ENCODE measurements at places on chromosomes 7 and 10.

DNA sequence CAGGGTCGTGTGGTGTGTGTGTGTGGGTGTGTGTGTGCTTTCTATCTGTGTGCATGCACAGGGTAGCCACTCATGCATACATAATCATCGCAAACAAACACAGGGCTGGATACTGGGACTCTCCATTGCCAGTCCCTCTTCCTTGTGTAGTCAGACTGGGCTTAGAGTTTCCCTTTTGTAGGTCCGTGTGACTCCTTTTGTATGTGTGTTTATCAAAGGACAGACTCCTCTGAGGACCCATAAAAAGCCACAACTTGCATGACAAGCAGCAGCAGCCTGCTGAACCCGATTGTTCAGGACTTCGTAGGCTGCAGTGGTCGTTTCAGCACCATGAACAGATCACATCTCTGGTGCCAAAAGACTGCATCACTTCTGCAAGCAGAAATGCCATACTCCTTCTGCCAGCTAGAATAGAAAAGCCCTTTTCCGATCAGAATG, 895 bp downstream of the VSTM2A start:
- DNase-seq = no peak

GRCh38 chr10:106360870-106361269, 803.6 kb downstream of the SORCS1 start:
- DNase-seq = no peak

GRCh38 chr7:140375892-140376730, 22.2 kb downstream of the SLC37A3 start:
- no peak for DNase-seq

- DNase-seq = no peak
Measured at GRCh38 chr10:11204351-11204942, 186.8 kb downstream of the CELF2 start.

DNA sequence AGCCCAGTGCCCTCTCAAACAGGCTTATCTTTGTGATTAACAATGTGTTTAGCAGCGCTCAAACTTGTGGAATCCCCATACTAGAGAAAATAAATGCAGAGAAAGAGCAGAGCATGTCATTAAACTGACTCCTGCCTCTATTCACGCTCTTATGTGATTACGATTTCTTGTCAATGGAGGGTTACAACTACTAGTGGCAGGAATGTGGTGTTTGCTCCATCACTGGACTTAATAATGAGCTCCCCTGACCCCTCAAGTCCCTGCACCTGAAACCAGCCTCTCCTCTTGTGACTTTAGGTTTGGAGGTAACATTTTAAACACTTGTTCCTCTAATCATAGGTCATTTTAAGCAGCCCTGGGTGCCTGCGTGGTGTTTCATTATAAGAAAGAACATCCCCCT, 121.9 kb downstream of the PLPP4 start:
- DNase-seq = no peak

DNA sequence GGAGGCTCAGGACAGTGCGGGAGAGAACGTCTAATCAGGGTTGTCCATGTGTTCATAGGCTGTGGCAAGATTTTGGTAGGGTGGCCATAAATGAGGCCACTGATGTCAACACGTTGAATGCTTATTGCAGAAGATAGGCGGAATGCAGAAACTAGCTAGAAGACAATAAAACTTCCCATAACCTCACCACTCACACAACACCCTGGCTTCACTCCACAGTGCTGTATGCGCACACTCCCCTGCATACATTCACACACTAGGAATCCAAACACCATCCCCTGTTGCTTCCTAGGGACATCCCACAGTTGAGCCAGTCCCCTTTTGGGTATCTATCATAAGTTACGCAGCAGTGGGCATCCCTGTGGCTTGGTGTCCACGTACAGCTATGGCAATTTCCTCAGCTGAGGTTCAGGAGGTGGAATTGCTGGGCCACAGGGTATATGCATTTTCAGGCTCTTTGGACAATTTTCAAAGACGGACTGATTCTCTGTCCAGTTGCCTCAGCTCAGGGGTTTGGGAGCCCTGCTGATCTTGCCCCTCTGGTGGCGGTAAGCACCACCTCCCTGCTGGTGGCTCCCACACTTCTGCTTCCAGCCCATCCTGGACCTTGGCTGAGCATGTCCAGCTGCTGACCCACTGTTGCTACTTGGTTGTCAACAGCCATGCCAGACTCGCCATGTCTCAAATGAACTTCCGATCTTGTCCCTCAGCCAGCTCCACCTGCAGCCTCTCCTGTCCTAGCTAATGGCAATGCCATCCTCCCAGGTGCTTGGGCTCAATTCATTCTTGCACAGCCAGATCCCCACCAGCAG, 36.4 kb downstream of the CDH23 start:
- DNase-seq = no peak

GRCh38 chr7:130063036-130063435, 7.3 kb upstream of the KLHDC10 start:
- no peak for DNase-seq

- no peak for DNase-seq
Measured at GRCh38 chr7:106283831-106284713, 711 bp downstream of the NAMPT start.

DNA sequence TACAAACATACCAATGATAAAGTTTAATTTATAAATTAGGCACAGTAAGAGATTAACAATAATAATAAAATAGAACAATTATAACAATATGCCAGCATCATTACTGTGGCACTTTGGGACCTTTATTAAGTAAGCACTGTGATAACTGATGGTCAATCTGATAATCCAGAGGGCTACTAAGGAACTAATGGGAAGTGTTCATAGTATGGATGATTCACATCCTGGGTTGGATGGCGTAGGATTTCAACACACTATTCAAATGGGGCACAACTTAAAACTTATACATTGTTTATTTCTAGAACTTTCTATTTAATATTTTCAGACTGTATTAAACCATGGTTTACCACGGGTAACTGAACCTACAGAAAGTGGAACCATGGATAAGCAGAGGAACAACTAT, 90.8 kb downstream of the KIF20B start:
- no peak for DNase-seq

- DNase-seq = no peak
Measured at GRCh38 chr7:98618786-98619185, 1.7 kb downstream of the NPTX2 start.

- DNase-seq = no peak
Measured at GRCh38 chr10:126921974-126922525, 16.8 kb downstream of the DOCK1 start.

DNA sequence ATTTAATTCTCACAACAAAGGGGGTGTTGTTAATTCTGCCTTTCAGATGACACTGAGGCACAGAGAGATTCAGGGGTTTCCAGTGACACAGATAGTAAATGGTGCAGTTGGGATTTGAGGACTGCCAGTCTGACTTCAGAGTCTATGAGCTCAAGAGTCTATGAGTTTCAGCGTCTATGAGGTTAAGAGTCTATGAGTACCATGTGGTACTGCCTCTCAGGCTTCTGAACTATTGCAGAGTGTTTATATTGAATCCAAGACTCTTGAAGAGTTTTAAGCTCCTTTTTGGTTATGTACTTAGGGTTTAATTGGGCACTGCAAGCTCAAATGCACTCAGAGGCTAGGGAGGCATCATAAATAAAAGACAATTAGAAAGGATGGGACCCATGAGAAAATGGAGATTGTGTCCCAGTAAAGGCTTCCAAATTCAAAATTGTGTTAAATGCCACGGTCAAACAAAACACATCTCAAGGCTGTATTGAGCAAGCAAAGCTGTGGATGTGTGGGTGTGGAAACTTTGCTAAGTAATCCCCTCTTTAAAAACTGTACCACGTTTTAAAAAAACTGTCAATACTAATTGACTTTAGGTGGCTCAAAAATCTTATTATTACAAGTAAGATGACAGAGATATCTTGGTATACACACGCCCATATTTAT, 123.9 kb upstream of the FAM171A1 start:
- DNase-seq = no peak

GRCh38 chr7:128904381-128905197, 5.9 kb downstream of the KCP start:
- DNase-seq = no peak

DNA sequence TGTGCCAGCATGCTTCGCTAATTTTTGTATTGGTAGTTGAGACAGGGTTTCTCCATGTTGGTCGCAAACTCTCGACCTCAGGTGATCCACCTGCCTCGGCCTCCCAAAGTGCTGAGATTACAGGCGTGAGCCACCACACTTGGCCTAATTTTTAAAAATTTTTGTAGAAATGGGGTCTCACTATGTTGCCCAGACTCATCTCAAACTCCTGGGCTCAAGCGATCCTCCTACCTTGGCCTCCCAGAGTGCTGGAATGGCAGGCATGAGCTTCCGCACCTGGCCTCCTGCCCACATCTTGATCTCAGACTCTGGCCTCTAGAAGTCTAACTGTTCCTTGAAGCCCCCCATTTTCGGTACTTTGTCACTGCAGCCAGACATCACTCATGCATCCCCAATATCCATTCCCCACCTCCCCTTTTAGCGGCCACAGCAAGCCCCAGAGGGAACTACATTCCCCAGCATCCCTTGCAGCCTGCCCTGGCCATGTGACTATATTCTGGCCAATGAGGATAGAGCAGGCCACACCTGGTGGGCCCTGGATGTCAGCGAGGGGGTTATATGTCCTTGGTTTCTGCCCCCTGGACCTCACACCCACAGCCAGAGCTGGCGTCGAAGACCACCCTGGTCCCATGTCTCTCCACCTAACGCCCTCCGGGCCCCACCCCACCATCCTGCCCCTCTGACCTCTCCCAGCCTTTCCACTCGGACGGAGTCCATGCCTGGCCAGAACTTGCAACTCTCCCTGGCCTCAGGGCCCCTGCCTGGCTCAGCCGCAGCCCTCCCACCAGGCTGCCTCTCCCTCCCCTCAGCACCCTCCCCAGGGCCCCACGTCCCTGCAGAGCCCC, 33.8 kb downstream of the MICALL2 start:
- no peak for DNase-seq

DNA sequence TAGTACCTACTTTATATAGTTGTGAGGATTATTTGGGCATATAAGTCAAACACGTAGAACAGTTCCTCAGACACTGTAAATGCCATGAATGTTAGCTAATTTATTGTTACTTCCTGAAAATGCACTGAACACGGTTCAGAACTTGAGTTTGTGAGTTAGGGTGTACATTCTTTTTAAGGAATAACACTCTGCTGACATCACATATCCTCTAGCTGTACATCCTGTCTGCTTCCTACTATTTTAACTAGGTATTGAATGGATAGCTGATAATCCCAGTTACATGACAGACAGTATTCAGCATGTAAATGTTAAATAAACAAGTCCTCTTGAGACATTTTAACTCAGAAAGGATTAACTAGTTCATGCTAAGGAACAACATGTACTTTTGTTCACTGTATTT, 16.0 kb downstream of the SAMD8 start:
- DNase-seq = no peak

- no peak for DNase-seq
Measured at GRCh38 chr10:71150796-71151195, 61.6 kb upstream of the UNC5B start.

- DNase-seq = no peak
Measured at GRCh38 chr7:142720172-142720773, 29.0 kb upstream of the PRSS1 start.

DNA sequence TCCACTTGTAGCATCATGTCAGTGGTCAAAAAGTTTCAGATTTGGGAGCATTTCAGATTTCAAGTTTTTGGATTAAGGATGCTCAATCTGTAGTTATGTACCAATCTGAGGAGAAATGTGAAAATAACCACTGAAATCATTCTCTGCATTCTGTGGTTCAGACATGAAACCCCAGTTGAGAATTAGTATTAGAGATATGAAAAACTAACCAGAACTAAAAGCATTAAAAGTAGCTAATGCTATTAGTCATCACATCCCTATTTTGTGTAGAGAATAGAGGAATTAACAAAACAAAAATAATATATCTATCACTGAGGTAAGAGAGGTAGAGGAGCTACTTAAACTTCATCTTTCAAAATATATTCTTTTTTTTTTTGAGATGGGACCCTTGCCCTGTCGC, 28.0 kb downstream of the MICU1 start:
- DNase-seq = no peak

DNA sequence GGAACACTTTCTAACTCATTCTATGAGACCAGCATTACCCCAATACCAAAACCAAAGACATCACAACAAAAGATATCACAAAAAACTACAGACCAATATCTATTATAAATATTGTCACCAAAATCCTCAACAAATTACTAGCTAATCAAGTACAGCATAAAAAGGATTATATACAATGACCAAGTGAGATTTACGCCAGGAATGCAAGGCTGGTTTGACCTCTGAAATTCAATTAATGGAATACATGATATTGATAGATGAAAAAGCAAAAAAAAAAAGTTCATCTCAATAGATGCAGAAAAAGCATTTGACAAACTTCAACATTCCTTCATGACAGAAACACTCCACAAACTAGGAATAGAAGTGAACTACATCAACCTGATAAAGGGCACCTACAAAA, 175.3 kb downstream of the LCOR start:
- DNase-seq = no peak

DNA sequence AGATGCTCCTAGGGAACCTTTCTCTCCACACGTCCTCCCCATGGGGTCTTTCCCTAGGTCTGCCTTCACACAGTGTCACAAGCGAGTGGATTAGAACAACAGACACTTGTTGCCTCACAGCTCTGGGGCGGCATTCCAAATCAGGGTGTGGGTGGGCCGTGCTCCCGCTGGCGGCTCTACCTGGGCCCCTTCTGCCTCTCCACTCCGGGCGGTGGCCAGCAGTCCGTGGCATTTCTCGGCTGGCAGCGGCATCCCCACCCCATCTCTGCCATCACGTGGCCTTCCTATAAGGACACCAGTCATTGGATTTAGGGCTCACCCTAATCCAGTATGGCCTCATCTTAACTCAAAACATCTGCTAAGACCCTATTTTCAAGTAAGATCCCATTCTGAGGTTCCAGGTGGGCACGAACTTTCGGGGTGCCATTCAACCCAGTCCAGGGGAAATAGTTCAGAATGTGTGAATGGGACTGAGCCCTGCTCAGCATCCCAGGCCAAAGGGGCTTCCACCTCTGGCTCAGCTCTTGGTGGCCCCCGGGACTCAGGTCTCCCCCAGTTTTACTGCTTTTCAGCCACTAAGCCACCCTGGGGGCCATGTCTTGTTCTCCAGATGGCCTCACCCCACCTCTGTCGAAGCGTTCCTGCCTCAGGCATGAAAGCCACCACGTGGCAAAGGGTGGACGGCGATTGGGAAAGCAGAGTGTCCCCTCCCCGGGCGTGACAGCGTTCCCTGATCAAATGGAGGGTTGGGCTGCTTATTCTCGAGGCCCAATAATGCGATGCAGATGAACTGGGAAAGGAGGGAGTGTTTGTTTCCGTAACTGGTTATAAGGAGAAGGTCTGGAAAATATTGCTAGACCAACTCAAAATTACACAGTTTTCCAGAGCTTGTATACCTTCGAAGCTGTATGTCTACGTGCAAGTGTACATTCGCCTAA, 350.0 kb downstream of the GLRX3 start:
- DNase-seq = no peak
